Thoracic aorta (tissue), 2 donors: ENCODE measurements at places on chromosomes 1 and 21. TPM values are rescaled to one million over a fixed set of nuclear protein-coding genes. Genes with fewer than 3 reads are reported as not detected.

IKBKE gene
- total RNA-seq, result 16.1 TPM

TRIM17 gene
- not detected for total RNA-seq

DNA sequence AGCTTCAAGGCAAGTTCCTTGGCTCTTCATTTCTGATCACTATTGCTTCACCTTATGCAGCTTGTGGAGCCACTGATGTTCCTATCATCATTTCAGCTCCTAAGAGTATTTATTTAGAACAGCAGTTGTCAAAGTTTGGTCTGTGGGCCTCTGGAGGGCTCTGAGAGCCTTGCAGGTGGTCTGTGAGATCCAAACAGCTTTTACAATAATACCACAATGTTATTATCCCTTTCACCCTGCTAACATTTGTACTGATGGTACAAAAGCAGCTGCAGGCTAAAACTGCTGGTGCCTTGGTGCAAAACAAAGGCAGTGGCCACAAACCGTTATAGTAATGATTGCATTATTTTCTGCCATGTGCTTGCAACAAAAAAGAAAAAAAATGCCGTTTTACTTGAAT is 33.8 kb downstream of the PATJ start:
- no peak overlapping the region for H3K4me3 ChIP-seq
- no peaks in the 10 kb centered on the region for H3K4me1 ChIP-seq
- DNase-seq, result no peak

GRCh38 chr1:119097380-119097779 is 43.1 kb downstream of the WARS2 start:
- H3K4me3 ChIP-seq, result no peak overlapping the region
- H3K36me3 ChIP-seq, result no peaks in the 10 kb centered on the region
- H3K4me1 ChIP-seq, result peaks cover 34% of the 10 kb centered on the region
- DNase-seq, result no peak
- no peak overlapping the region for H3K27ac ChIP-seq
- H3K27me3 ChIP-seq, result no peaks in the 10 kb centered on the region

PPIAL4G gene
- not detected for total RNA-seq

- H3K4me3 ChIP-seq, result no peak overlapping the region
- H3K36me3 ChIP-seq, result no peaks in the 10 kb centered on the region
Observed at GRCh38 chr1:223230161-223230881, 87.3 kb upstream of the TLR5 start.

AMY2A gene
- 4.7 TPM for total RNA-seq

NCAM2 gene
- 0.99 TPM for total RNA-seq

GRCh38 chr1:32339363-32339978 is 3.4 kb upstream of the MARCKSL1 start:
- H3K36me3 ChIP-seq, result no peaks in the 10 kb centered on the region
- H3K27me3 ChIP-seq, result no peaks in the 10 kb centered on the region

ADGRL4 gene
- total RNA-seq, result 15.8 TPM

GRCh38 chr1:155455588-155456195 is 106.9 kb downstream of the ASH1L start:
- H3K27me3 ChIP-seq, result no peaks in the 10 kb centered on the region
- DNase-seq, result no peak
- no peak overlapping the region for H3K4me3 ChIP-seq
- H3K27ac ChIP-seq, result no peak overlapping the region
- H3K36me3 ChIP-seq, result no peaks in the 10 kb centered on the region
- peaks cover 13% of the 10 kb centered on the region for H3K4me1 ChIP-seq

- DNase-seq, result no peak
- no peaks in the 10 kb centered on the region for H3K4me1 ChIP-seq
- no peak overlapping the region for H3K27ac ChIP-seq
- peaks cover 23% of the 10 kb centered on the region for H3K36me3 ChIP-seq
- no peaks in the 10 kb centered on the region for H3K27me3 ChIP-seq
- H3K4me3 ChIP-seq, result no peak overlapping the region
Observed at GRCh38 chr1:64880449-64880848, 85.9 kb downstream of the JAK1 start.

- H3K4me1 ChIP-seq, result no peaks in the 10 kb centered on the region
- H3K27ac ChIP-seq, result no peak overlapping the region
- H3K4me3 ChIP-seq, result no peak overlapping the region
- no peaks in the 10 kb centered on the region for H3K36me3 ChIP-seq
- no peak for DNase-seq
- no peaks in the 10 kb centered on the region for H3K27me3 ChIP-seq
Observed at GRCh38 chr21:27298465-27298864, 331.6 kb upstream of the ADAMTS5 start.

GRCh38 chr1:200457810-200458209 is 48.0 kb upstream of the ZNF281 start:
- H3K4me3 ChIP-seq, result no peak overlapping the region
- no peak overlapping the region for H3K27ac ChIP-seq
- H3K27me3 ChIP-seq, result no peaks in the 10 kb centered on the region

UTS2 gene
- total RNA-seq, result not detected

CHI3L1 gene
- 0.68 TPM for total RNA-seq

GRCh38 chr1:27380766-27381733 is 2.1 kb downstream of the CD164L2 start:
- H3K27me3 ChIP-seq, result no peaks in the 10 kb centered on the region
- H3K27ac ChIP-seq, result no peak overlapping the region
- H3K36me3 ChIP-seq, result no peaks in the 10 kb centered on the region
- DNase-seq, result no peak
- no peaks in the 10 kb centered on the region for H3K4me1 ChIP-seq

GRCh38 chr1:172637522-172637921 is 21.4 kb upstream of the FASLG start:
- H3K4me3 ChIP-seq, result no peak overlapping the region
- no peak overlapping the region for H3K27ac ChIP-seq
- no peaks in the 10 kb centered on the region for H3K36me3 ChIP-seq
- no peaks in the 10 kb centered on the region for H3K4me1 ChIP-seq
- DNase-seq, result no peak
- H3K27me3 ChIP-seq, result no peaks in the 10 kb centered on the region

DNA sequence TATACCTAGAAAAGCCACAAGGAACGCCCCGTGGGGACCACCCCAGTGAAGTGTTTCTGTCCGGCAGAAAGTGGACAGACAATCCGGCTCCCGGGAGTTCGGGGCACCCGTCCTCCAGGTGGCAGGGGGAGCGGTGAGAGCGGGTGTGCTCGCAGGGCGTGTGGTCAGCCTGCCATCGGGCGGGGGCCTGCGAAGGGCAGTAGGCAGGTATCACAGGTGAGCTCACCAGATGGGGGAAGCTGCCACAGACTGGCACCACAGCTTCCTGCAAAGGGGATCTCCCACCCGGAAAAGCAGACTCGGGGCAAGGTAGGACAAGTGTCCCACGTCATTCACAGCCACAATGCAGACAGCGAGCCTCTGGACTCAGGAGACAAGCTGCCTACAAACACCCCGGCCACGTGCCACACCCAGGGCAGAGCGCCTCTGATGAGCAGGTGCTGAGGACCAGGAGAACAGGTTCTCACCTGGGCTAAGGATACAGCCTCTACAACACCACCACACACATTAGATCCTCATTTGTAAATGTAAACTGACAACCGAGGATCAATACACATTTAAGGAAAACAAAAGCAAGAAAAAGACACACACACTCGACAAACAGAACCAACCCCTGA is 36.4 kb downstream of the VPS26C start:
- no peaks in the 10 kb centered on the region for H3K4me1 ChIP-seq
- H3K36me3 ChIP-seq, result peaks cover 56% of the 10 kb centered on the region
- H3K4me3 ChIP-seq, result no peak overlapping the region
- no peaks in the 10 kb centered on the region for H3K27me3 ChIP-seq
- H3K27ac ChIP-seq, result no peak overlapping the region

LCE1B gene
- not detected for total RNA-seq

DNA sequence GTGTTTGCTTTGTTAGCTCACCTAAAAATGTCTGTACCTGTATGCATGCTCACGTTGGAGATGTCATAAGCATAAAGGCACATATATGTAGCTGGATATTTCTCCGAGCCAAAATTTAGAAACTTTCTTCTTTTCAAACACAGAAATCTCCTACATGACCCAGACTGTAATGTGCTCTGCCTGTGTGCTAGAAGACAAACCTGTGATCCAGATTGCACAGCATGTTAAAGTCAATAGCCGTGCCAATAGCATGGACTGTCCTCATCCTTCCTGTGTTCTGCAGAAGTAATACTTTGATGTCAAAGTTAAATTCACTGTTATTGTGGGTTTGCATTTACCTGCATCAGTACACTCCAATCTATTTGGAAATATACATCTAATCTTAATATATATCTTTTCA is 346.2 kb upstream of the ZRANB2 start:
- no peaks in the 10 kb centered on the region for H3K4me1 ChIP-seq
- no peaks in the 10 kb centered on the region for H3K27me3 ChIP-seq

SLFNL1 gene
- total RNA-seq, result 1.3 TPM

DNA sequence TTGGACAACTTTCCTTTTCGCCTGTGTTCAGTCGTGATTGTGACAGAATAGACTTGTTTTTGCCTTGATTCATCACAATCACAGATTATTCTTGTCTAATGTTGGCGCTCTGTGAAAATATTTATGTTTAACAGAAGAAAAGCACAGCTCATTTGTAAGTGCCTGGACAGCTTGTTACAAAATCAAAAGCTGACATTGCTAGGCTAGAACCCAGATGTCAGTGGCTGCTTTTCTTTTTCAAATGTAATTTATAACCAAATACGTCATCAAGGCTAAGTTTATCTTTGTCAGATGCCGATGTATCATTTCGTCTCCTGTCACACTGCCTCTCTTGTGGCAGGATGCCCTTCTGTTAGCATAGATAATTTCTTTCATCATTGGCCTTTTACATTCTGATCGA is 1227.3 kb downstream of the PLA2G4A start:
- H3K4me1 ChIP-seq, result no peaks in the 10 kb centered on the region
- no peak overlapping the region for H3K4me3 ChIP-seq
- no peaks in the 10 kb centered on the region for H3K27me3 ChIP-seq
- DNase-seq, result no peak
- no peaks in the 10 kb centered on the region for H3K36me3 ChIP-seq

DNA sequence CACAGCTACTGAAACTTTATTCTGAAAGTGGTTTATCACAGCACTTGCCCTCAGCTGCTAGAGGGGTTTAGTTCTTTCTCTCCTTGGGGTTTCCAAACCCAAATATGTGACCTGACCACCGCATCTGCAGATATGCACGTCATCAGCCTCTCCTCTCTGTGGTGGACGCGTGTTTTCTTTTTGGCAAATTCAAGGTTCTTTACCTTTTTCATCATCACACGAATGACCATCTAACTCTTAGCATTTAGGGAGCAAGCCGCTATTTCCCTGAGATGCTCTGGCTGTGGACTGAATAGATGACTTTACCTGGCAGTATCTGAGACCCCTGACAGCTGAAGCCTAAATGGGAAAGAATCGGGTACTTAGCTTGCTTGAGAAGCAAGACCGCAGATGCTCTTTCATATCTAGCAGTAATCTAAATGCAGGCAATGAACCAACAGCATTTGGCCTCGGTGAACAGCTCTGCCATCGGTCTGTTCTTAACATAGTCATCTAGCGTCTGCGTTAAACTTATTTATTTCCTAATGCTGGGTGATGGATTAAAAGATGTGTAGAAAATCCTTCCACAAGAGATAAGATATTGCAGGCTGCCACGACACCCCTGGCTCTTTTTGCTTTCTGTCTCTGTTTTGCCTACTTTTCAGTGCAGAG is 463.4 kb downstream of the CAMTA1 start:
- no peaks in the 10 kb centered on the region for H3K27me3 ChIP-seq
- no peaks in the 10 kb centered on the region for H3K4me1 ChIP-seq
- H3K27ac ChIP-seq, result no peak overlapping the region
- H3K4me3 ChIP-seq, result no peak overlapping the region
- H3K36me3 ChIP-seq, result no peaks in the 10 kb centered on the region

VTCN1 gene
- total RNA-seq, result not detected

GRCh38 chr21:38206646-38207045 is 50.1 kb upstream of the KCNJ15 start:
- no peak for DNase-seq
- no peak overlapping the region for H3K27ac ChIP-seq
- H3K4me1 ChIP-seq, result no peaks in the 10 kb centered on the region
- H3K36me3 ChIP-seq, result no peaks in the 10 kb centered on the region
- no peaks in the 10 kb centered on the region for H3K27me3 ChIP-seq
- no peak overlapping the region for H3K4me3 ChIP-seq

DNA sequence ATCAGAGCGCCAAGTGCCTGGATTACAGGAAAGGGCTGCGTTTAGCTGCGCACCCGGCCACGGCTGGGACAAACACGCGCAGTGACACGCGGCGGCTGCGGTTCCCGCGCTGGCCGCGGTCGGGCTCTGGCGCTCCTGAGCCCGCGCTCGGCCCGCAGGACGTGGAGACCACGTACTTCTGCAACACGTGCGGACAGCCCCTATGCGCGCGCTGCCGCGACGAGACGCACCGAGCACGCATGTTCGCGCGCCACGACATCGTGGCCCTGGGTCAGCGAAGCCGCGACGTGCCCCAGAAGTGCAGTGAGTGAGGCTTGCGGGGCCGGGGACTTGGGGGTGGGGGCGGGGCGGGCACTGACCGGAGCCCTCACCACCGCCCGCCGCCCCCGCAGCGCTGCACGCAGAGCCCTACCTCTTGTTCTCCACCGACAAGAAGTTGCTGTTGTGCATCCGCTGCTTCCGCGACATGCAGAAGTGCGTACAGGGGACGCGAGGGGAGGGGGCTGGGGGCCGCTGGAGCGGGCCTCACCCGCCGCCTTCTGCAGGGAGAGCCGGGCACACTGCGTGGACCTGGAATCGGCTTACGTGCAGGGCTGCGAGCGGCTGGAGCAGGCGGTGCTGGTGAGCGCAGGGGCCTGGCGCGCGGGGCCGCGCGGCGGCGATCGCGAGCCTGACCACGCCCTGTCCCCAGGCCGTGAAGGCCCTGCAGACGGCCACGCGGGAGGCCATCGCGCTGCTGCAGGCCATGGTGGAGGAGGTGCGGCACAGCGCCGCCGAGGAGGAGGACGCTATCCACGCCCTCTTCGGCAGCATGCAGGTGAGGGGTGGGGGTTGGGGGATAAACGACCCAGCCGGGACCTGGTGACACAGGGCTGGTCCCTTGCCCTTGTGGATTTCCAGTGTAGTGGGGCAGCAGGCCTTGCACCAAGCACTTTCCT is 3.1 kb downstream of the RNF207 start:
- H3K4me1 ChIP-seq, result peaks cover 17% of the 10 kb centered on the region
- no peak for DNase-seq
- H3K27ac ChIP-seq, result no peak overlapping the region
- peak overlapping the region; percentile 62 for H3K4me3 ChIP-seq
- no peaks in the 10 kb centered on the region for H3K36me3 ChIP-seq

HDGF gene
- 93.5 TPM for total RNA-seq

UBXN11 gene
- total RNA-seq, result 23.2 TPM

DNA sequence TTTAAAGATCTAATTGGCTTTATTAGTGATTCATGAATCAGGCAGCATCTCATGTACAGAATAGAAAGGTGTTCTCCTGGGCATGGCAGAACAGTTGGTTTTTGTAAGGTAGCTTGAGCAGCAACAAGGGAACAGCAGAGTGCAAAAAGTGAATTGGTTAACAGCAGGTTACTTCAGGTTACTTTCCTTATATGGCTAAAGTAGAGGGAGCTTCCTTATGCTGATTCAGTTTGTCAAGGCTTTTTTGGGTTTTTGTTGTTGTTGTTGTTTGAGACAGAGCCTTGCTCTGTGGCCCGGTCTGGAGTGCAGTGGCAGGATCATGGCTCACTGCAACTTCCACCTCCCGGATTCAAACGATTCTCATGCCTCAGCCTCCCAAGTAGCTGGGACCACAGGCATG is 132.8 kb downstream of the CDC7 start:
- no peaks in the 10 kb centered on the region for H3K4me1 ChIP-seq
- no peak overlapping the region for H3K27ac ChIP-seq
- H3K36me3 ChIP-seq, result no peaks in the 10 kb centered on the region
- H3K27me3 ChIP-seq, result no peaks in the 10 kb centered on the region

FCMR gene
- not detected for total RNA-seq

- H3K4me3 ChIP-seq, result peak overlapping the region; percentile 70
- no peak overlapping the region for H3K27ac ChIP-seq
- DNase-seq, result no peak
- H3K36me3 ChIP-seq, result no peaks in the 10 kb centered on the region
- no peaks in the 10 kb centered on the region for H3K27me3 ChIP-seq
Observed at GRCh38 chr1:87684194-87684593, 355.5 kb downstream of the LMO4 start.
